D341Med (cell line): ENCODE measurements at places on chromosomes 2 and 18.

DNA sequence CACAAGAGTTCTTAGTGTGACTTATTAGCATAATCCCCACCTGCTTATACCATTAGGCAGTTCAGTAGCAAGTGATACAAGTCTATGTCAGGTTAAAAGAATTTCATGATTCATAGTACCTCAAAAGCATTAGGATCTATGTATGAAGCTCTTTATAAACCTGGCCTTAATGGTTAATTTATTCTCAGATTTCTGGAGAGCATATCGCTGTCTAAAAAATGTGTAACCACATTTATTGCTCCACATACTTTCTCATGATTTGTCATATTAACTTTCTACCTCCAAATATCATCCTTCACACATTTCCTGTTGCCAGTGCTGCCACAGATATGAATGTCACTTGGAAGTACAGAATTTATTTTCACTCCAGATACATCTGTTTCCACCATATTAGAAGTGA lies 332.8 kb upstream of the MAP2 start:
- no peak for DNase-seq

DNA sequence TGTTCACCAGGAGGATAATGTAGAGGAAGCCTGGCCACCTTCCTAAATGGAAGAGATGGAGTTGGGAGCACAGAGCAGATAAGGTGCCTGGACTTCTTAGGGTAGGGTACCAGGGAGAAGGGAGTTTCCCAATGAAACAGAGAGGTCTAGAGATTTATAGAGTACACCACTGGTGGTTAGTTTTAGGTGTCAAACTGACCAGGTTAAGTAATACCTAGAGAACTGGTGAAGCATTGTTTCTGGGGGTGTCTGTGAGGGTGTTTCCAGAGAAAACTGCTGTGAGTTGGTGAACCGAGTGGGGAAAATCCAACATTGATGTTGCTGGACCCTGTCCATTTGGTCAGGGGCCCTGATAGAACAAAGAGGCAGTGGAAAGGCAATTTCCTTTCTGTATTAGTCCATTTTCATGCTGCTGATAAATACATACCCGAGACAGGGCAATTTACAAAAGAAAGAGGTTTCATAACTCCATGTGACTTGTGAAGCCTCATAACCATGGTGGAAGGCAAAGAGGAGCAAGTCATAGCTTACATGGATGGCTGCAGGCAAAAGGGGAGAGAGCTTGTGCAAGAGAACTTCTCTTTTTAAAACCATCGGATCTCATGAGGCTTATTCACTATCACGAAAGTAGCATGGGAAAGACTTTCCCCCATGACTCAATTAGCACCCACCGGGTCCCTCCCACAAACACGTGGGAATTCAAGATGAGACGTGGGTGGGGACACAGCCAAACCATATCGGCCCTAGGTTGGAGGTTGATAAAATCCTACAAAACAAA lies 260.8 kb downstream of the CBLN2 start:
- no peak for DNase-seq

DNA sequence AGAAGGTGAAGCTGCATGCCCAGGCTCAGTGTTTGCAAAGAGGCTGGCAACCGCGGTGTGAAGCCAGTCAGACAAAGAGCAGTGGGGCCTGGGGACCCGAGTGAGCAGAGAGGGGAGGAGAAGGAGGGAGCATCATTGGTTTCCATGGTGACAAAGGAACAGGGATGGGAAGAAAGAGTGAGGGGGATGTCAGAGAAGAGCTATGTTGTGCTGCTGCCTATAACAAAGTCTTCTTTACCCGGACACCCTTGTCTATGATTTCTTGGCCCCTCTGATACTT lies 14.5 kb downstream of the TMEM247 start:
- no peak for DNase-seq

GRCh38 chr18:10771053-10771709 lies 245.4 kb downstream of the NAPG start:
- DNase-seq = no peak

DNA sequence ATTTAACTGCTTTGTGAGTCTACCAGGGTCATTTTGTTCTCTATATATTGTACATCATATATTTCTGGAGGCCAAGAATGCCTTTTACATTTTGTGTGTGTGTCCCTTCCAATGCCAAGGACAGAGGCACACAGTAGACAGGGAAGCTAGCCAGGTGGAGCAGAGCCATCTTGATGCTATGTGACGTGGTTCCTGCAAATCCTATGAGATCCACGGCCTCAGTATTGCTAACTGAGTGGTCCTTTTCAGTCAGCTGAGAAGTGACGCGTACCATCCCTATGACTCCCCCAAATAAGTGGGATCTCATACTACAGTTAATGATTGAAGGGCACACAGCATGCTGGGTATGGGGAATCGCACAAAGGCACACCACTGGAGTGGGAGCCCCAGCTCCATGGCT lies 27.3 kb downstream of the CCDC141 start:
- DNase-seq = no peak

GRCh38 chr2:68925295-68925896 lies 27.3 kb downstream of the GKN2 start:
- DNase-seq = peak; percentile 65

- no peak for DNase-seq
Observed at GRCh38 chr2:201223089-201224073, 37.0 kb upstream of the CASP8 start.

DNA sequence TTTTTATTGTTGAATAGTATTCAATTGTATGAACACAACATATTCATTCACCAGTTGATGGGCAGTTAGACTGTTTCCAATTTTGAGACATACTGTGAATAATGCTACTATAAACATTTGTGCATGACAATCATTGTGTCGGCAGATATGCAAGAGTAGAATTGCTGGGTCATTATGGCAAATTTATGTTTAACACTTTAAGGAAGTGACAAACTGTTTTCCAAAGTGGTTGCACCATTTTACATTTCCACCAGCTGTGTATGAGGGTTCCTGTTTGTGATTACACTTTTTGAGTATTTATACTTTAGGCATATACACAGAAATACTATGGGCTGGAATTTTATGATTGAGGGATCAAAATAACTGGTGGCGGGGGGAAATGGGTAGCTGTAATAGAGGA lies 61.2 kb downstream of the MAP4K3 start:
- DNase-seq = no peak

DNA sequence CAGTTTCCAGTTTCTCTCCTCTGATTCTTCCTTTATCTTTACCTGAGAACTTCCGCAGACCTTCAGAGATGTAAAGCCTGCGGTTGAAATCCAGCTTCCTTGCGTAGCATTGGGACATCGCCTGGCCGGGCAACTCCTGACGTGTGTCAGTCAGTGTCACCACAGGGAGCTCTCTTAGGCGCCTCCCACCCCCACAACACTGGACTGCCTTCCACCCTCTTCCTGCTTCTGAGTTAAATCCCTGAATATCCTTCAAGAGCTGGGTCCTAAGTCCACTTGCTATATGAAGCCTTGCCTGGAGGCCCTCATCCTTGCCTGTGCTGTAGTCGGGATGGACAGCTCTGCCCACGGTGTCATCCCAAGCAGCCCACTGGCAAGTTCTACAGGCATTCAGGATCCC lies 179.4 kb downstream of the SEPTIN10 start:
- no peak for DNase-seq

- DNase-seq = no peak
Observed at GRCh38 chr2:173803449-173803848, 161.7 kb downstream of the SP3 start.

DNA sequence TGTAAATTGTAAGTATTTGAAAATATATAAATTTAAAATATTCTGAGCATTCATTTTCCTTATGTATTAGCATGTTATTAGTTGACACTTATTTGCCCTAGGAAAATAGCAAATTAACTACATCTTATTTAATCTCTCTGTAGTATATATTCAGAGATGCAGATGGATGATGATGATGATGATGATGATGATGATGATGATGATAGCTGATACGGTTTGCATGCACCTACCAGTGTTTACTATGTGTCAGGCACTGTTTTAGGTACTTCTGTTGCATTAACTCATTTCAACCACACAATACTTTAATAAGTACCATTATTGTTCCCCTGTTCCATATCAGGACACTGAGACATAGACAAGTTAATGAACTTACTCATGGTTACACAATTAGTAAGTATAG lies 191.4 kb upstream of the BOD1L2 start:
- no peak for DNase-seq

DNA sequence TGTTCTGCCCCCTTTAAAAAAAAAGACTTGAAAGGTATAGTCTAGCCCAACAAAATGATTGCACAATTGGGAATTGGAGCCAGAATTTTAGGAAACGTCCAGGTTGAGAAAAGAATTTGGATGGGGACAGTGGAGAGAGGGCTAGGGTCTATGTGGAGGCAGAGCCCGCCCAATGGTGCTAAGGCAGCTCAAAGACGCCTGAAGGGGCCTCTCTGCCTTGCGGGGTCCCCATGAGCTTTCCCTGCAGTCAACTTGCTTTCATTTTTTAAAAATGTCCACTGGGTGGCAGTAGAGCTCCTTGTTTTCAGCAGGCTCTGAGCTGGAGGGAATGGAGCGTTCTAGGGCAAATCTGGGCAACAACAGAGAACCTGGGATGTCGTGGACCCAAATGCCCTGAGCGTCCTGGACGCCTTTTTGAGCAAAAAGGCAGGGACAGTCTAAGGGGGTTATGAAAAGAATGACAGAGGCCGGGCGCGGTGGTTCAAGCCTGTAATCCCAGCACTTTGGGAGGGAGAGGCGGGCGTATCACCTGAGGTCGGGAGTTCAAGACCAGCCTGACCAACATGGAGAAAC lies 40.2 kb upstream of the ITM2C start:
- peak; percentile 80 for DNase-seq

DNA sequence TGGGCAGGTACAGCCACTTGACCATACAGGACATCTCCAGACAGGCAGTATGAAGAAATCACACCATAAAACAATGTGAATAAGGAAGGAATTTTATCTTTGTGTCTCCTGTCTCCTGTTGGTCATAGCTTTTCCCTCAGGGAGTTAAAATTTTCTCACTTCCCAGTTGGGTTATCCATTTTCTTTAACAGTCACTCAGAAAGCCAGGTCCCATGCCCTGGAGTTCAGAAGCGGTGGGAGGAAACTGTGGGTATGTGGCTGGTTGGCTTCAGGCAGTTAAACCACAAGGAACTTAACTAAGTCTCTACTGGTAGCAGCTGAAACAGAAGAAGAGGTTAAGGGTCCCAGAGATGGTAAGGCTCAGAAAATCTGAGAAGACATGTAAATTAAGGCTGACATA lies 6.5 kb upstream of the SMAD2 start:
- no peak for DNase-seq

GRCh38 chr2:88852753-88853402 lies 161.4 kb downstream of the RPIA start:
- no peak for DNase-seq

DNA sequence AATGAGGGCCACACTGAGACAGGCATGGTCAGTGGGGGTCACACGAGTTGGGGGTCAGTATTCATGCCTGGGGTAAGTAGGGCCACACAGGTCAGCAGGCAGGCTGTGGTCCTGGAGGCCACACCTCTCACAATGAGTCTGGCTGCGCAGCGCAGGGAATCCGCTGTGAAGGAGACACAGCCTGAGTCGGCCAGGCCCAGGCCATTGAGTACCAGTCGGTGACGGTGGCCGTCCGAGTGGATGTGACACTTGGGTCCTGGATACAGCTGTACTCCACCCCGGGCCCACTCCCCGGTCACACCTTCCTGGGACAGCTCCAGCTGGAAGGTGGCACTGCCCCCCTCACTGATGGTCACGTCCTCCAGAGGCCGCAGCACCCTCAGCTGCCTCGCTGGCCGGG lies 10.5 kb downstream of the TMEM198 start:
- no peak for DNase-seq

DNA sequence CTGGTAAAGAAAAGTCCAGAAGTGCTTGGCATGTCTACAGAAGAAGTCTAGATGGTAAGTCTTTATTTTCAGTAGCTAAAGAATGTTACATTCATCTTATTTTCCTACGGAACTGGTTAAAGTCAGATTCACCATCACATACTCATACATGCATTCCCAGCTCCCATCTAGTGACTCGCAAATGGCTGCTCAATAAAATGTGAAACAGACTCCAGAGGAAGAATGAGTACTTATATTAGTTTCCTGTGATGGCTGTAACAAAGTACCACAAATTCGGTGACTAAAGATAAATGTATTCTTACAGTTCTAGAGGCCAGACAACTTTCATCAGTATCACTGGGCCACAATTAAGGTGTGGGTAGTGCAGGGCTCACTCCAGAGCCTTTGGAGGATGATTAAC lies 797.2 kb downstream of the SATB2 start:
- DNase-seq = no peak

- DNase-seq = no peak
Observed at GRCh38 chr2:222892321-222892720, 31.5 kb downstream of the ACSL3 start.

- DNase-seq = no peak
Observed at GRCh38 chr18:42641996-42642395, 473.5 kb downstream of the RIT2 start.

DNA sequence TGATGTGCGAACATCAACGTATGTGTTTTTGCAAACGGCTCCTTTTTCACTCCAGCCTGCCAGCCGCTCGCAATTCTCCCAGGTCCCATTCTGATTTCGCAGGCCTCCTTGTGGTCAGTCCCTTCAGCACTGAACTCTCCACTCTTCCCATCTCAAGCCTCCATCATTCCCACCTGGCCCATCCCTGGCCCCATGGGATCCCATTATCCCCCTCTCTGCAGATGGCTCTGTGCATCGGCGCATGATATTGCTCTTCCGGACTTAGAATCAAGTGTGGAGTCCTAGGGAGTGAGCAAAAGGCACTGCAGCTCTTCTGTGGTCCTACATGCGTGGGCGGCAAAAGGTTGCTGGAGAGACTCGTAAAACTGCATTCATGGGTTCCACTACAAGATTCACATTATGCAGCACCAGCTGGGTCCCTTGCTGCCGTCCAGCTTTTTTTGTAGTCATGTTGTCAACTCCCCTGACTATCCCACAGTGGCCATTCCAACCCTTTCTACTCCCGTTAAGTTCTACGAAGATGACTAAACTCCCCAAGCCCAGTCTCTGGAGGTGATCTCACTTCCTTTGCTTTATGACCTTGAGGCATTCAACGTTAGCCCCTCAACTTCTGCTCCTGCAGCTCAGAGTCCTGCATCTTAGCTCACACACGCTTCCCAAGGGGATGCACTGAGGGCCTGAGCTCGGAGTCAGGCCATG lies 125.3 kb upstream of the NRP2 start:
- no peak for DNase-seq

DNA sequence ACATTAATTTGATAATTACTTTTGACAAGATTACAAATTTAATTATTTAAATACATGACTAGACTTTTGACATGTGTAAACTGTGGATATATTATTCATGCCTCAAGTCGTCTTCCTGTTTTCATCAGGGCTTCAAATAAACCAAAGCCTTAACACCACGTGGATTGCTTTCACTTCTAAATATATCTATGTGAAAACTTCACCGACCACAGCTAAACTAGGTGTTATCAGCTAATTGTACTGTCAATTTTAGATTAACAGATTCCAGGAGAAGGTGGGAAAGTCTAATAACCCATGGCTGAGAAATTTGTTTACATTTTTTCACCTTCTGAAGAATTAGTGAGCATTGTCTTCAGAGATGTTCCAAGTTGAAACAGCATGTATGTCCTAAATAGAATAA lies 494.7 kb upstream of the FAM98A start:
- DNase-seq = no peak

- DNase-seq = no peak
Observed at GRCh38 chr18:63169853-63170252, 149.7 kb downstream of the BCL2 start.
